Mammary epithelial cell (primary cell): ENCODE measurements at places on chromosomes 6 and 20. TPM values are rescaled to one million over a fixed set of nuclear protein-coding genes. Genes with fewer than 3 reads are reported as not detected.

- no peak for DNase-seq
Measured at GRCh38 chr6:20717743-20718142, 183.5 kb downstream of the CDKAL1 start.

DNA sequence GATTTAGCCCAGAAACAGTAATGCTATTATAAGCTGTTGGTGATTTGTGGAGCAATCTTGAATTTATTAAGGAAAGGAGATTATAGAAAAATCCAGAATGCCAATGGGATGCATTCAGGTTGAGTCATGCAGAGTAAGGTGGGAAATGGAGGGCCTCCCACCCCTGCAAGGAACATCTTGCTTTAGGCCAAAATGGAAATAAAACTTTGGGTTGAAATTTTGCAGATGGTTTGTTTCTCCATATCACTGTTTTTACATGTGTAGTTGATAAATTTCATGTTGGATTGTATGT lies 152.4 kb downstream of the BCAS1 start:
- DNase-seq = no peak

DNA sequence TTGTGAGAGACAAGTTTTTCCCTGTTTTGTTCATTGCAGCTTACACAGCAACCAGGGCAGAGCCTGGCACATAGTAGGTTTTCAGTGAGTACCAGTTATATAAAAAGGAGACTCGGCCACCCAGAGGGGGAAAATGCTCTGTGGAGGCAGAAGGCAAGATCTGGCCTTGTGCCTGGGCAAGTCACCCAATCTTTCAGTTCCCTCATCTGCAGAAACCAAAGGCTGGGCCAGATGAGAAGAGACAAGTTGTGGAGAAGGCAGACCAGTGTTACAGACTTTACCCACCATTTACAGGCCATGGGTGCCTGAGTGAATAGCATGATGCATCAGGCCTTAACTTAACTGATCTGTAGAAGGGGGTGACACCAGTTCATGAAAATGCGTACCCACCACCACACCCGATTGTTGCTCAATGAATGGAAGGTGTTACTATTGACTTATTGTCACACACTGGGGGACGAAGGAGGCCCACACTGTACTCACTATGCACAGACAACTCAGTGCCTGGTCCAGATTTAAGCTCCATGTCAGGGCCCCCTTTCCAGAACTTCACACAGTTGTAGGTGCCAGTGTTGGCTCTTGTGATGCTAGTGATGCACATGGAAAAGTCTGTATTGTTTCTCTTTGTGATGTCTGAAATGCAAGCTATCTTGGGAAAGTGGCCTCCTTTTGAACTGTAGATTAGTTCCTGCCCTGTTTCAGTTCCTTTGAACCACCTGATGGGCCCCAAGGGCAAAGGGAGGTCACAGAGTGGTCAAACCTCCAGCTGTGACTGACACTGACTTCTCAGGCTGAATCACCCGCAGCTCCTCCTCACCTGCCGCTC lies 64.3 kb upstream of the SIRPG start:
- peak; percentile 80 for DNase-seq

PSORS1C2 gene
- not detected for total RNA-seq

CAGE1 gene
- under 0.01 TPM for total RNA-seq

CD93 gene
- total RNA-seq = not detected in 2 replicates

KHDC1L gene
- total RNA-seq = not detected

KIF6 gene
- total RNA-seq = 0.66 and 0.72 TPM in 2 replicates

- no peak for DNase-seq
Measured at GRCh38 chr6:130202782-130203181, 20.0 kb downstream of the SAMD3 start.

DNA sequence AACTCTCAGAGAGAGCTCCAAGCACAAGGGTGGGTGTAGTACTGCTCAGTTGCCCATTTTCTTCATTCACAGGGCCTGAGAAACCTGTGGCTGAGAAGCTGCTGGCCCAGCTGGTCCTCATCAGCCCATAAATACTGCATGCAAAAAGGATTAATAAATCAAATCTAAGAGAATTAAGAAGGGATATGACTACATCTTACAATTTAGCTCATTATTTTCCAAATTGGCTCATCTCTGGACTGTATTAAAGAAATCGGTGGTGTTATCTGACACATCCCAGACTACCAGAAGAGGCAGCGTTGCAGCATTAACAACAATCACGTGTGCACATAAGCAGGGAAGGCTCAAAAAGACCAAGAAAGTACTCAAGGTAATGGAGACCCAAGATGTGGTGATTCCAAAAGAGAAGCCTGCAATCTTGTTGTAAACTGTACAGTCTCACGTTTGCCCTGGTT lies 90.7 kb downstream of the CD24 start:
- DNase-seq = no peak

- peak; percentile 26 for DNase-seq
Measured at GRCh38 chr20:35568645-35569044, 26.8 kb downstream of the ERGIC3 start.

GRCh38 chr6:152166497-152166896 lies 359.0 kb downstream of the ESR1 start:
- no peak for DNase-seq

- no peak for DNase-seq
Measured at GRCh38 chr6:89443658-89444057, 10.7 kb downstream of the ANKRD6 start.

TCF19 gene
- 5.5 TPM for total RNA-seq

ANKRD66 gene
- not detected for total RNA-seq

- no peak for DNase-seq
Measured at GRCh38 chr6:75257343-75258087, 13.9 kb upstream of the COX7A2 start.

- no peak for DNase-seq
Measured at GRCh38 chr20:3677733-3678132, 4.1 kb downstream of the ADAM33 start.

GRCh38 chr20:6828794-6829423 lies 61.4 kb downstream of the BMP2 start:
- DNase-seq = peak; percentile 68

GRCh38 chr6:134549854-134550253 lies 231.9 kb upstream of the SGK1 start:
- DNase-seq = no peak

TBX18 gene
- total RNA-seq = 0.19 TPM in 1 of 2 replicates, not detected in the other

SRSF12 gene
- total RNA-seq = 0.54 and 1.1 TPM in 2 replicates

GRCh38 chr6:116564921-116565872 lies 6.1 kb upstream of the RWDD1 start:
- DNase-seq = no peak

GPSM3 gene
- total RNA-seq = 2.0 and 3.1 TPM in 2 replicates

GRCh38 chr6:110517601-110518281 lies 41.3 kb upstream of the SLC22A16 start:
- no peak for DNase-seq

- no peak for DNase-seq
Measured at GRCh38 chr20:48965189-48965910, 43.8 kb downstream of the ARFGEF2 start.

TCP11 gene
- not detected for total RNA-seq

LSM2 gene
- 23.8 TPM for total RNA-seq

- DNase-seq = peak; percentile 71
Measured at GRCh38 chr20:61812845-61813485, 252.7 kb downstream of the TAF4 start.

DNA sequence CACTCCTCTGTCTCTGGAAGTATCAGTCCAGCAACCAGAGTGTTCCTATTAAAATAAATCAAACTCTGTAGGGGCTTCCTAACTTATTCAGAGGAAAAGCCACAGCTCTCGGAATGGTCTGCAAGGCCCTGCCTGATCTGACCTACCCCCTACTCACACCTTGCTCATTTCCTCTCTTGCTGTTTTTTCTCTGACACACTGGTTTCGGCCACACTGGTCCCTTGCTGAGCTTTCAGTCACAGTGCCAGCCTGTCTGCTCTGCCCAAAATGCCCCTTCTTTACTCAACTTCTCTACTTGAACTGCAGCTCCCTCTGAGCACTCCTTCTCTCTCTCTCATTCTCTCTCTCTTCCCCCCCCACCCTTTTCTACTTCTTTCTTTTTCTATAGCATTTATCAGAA lies 430.2 kb downstream of the UTRN start:
- DNase-seq = no peak

DNA sequence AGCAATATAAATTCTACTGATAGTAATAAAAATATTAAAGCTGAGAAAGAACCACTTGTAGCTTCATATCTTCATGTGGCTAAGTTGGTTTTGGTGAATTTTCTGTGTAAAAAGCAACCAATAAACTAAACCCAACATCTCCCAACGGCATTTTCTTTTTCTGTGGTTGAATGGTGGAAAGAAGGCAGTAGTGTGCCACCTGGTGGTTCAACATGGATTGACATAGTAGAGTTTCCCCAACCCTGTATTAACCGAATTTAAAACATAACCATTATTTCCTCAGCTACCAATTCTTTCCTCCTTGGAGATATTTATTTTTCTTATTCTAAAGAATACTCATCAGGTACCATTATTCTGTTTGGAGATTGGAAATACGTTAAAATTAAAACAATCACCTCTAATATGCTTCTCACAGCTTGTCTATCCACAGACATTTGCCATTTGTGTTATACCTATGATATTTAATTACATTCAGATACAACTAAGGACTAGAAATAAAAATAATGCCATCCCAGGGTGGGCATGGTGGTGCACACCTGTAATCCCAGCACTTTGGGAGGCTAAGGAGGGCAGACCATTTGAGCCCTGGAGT lies 117.1 kb upstream of the EEF1E1 start:
- DNase-seq = peak; percentile 20

SYNDIG1 gene
- 5.7 TPM for total RNA-seq

GRCh38 chr6:81731814-81732213 lies 20.7 kb downstream of the TENT5A start:
- no peak for DNase-seq

DNA sequence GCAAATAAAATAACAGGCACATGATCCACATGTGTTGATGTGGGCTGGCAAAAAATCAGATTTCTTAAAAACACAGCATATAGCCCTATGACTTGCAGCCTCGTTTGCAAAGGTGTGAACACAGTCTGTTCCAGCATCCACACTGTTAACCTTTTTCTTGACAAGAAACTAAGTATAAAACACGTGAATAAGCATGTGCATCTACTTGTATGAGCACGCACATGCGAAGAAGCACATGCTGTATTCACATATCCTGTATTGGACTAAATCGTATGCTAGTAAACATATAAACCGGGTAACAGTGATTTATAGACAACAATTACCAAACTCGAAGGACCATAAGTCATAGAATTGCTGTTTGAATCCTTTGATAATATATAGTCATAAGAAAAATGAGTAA lies 218.7 kb downstream of the HDGFL1 start:
- no peak for DNase-seq

DNA sequence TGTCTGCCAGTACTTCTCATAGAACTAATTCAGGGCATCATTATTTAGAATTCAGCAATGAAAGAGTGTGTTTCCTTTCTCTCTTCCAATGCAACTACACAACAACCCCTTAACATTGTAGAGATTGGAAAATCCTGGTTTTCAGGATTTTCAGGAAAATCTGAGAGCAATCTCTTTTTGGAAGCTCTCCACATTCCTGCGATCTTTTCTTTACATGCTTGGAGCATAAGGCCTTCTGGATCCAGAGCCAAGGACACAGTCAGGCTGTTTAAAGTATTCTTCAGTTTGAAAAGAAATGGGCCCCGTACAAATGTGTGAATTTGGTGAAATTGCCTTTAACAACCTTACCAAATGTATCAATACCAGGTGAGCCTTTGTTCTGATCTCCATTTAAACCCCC lies 469.7 kb downstream of the PKHD1 start:
- no peak for DNase-seq

TSPO2 gene
- not detected in 2 replicates for total RNA-seq

GRCh38 chr20:62229667-62230066 lies 8.7 kb upstream of the OSBPL2 start:
- DNase-seq = no peak

- DNase-seq = no peak
Measured at GRCh38 chr20:20404633-20405032, 36.7 kb downstream of the INSM1 start.

GRCh38 chr6:146026873-146027272 lies 2.0 kb upstream of the GRM1 start:
- DNase-seq = no peak

- DNase-seq = peak; percentile 27
Measured at GRCh38 chr6:117601811-117602150, 530 bp downstream of the GOPC start.

DNA sequence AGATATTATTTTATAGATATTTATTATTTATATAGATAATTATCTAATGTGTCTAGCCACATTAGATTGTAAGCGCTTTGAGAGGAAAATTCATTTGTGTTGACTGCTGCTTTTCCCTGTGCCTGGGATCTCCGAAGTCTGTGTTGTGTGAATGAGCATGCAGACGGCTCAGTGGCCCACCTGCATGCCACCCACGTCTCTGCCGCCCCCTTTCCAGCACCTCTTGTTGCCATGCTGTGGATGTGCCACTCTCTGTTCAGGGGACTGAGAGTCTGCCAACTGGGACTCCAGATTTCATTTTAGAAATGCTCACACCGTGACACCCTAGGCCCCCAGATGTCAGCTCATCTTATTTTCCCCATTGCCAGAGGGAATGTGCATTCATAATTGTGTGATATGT lies 139.7 kb downstream of the JARID2 start:
- DNase-seq = no peak

PDE7B gene
- 0.50 TPM for total RNA-seq

- peak; percentile 11 for DNase-seq
Measured at GRCh38 chr6:72218125-72218524, 331.8 kb downstream of the RIMS1 start.

GRCh38 chr6:41527721-41528408 lies 18.3 kb upstream of the FOXP4 start:
- DNase-seq = no peak

EBF4 gene
- not detected in 2 replicates for total RNA-seq

RAET1E gene
- total RNA-seq = 13.7 and 15.0 TPM in 2 replicates

DNA sequence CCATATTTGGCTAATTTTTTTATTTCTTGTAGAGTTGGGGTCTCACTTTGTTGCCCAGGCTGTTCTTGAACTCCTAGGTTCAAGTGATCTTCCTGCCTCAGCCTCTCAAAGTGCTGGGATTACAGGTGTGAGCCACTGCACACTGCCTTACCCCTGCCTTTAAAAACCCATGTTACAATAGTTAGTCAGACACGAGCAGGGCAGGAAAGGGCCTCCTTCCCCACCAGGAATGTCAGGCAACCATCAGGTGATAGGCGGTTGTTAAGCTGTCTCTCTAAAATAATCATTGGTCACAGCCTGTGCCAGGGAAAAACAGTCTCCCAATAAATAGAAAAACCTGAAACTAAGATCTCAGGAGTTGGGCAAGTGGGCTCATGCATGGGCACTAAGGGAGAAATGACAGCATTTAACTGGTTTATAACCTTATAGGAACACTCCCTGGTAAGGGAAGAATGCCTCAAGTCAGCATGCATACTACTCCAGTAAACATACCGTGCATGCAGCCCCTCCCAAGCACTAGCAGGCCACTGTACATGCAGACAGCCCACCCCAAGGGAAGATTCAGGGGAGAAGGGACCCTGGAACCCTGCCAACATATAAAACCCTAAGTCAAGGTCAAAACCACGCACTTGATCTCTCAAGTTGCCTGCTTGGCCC lies 8.4 kb downstream of the OR2H2 start:
- no peak for DNase-seq

- no peak for DNase-seq
Measured at GRCh38 chr6:163400509-163400908, 14.0 kb upstream of the QKI start.

OOEP gene
- total RNA-seq = 0.17 TPM

GRCh38 chr6:151101816-151102694 lies 137.7 kb upstream of the AKAP12 start:
- DNase-seq = no peak
